ENCODE measurements at places on chromosomes 3 and 15.

GRCh38 chr15:95497634-95498033 is 832.9 kb upstream of the NR2F2 start:
- DNase-seq, result no peak

DNA sequence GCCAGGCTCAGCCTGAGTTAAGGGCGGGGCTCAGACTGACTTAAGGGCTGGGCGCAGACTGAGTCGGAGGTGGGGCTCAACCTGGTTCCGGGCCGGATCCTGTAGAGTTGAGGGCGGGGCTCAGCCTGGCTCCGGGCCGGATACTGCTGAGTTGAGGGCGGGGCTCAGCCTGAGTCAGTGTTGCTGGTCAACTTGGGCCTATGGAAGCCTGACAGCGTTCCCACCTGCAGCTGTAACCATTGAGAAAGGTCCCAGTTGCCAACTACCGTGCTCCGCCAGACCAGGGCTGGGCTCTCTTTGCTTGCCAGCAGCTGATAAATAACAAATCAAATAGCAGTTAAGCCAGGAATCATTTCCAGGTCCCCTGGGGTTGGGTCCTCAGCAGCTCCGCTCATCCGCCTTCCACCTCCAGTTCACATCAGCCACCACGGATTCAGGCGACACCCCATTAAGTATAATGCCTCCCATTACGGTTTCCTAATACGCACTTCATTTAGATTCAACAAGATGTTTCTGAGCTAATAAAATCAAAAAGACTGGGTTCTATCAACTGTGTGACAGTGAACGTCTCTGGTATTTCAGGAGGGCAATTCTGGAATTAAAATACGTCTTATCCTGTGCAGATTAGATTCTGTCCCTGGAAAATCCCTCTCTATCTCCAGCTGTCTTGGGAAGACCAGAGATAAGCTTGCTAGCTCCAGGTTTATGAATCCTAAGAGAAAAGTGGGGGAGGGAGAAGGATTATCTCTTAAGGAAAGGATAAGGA is 7.3 kb downstream of the GRIP2 start:
- no peak for DNase-seq

DNA sequence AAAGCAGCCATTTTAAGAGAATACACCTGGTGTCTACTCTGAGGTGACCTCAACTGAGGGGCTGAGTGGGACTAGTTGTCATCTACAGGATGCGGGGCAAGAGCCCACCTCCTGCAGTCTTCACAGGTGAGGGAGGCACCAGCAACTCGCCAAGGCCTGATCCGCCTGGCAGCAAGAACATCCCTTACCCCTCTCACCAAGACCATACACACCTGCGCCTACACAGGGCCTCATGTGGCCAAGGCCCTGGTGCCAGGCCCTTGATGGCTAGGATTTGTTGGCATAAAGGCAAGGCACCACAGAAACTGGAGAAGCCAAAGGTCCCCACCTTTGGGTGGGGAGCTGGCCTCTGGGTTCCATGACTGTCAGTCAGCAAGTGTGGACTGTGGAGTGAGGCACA is 18.4 kb downstream of the ELP6 start:
- no peak for DNase-seq

- no peak for DNase-seq
Observed at GRCh38 chr15:36373550-36373949, 205.9 kb upstream of the CDIN1 start.

DNA sequence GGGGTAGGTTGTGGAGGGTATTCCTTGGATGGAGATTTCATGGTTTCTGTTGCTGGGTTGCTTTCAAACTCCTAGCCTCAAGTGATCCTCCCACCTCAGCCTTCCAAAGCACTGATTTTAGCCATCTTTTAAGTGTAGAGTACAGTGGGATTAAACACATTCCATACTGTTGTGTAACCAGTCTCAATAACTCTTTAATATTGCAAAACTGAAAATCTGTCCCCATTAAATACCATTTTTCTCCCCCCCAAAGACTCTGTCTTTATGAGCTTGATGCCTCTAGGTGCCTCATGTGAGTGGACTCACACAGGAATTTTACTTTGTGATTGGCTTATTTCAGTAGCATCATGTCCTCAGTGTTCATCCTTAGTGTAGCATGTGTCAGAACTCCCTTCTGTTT is 74.7 kb upstream of the ATP10A start:
- DNase-seq, result no peak

- DNase-seq, result no peak
Observed at GRCh38 chr3:172918165-172918564, 167.6 kb downstream of the ECT2 start.

DNA sequence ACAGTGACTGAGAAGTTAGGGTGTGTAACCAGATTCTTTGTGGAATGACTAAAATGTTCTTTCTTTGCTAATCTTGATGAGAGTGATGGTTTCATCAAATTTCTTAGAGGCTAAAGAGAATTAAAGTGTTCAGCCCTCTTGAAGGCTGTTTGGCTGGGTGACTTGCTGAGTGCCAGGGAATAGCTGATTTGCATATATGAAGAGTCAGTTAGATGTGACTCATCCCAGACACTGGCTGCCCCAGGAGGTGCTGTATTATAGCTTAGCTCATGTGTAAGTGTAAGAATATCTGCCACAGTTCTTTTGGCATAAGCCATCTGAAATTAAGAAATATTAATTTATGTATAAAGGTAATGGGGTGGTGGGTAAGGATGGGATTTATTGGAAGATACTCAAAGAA is 535.1 kb downstream of the NLGN1 start:
- DNase-seq, result no peak

GRCh38 chr15:87896936-87897335 is 359.6 kb downstream of the NTRK3 start:
- no peak for DNase-seq

DNA sequence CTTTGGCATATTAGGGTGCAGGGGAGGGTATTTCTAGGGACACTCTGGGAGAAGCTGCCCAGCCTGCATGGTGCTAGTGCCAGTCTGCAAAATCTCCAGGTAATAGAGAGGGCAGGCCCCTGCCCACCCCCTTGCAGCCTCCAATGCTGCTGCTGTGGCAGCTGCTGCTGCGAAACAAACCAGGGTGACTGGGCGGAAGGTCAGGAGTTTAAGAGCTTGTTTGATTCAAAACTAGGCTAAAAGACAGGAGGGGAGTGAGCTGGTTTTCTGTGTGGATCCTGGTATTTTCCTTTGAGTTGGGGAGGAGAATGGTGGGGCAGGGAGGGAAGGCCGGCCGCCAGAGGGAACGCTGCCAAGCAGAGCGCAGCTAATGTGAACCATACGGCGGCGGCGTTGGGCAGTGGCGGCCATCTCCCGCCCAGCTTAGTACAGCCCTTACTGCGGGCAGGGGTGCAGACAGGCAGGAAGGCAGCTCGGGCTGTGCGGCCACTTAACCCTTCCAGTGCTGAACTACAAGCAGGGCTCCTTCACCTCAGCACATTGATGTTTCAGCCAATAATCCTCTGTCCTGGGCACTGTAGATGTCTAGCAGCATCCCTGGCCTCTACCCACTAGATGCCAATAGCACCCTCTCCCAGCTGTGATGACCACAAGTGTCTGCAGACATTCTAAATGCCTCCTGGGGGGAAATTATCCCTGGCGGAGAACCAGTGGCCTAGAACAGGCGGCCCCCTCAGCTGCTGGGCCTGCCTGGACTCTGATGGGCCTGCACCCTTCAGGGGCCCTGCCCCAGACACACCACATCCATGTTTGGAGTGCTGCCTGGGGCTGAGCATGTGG is 125.7 kb downstream of the EEFSEC start:
- DNase-seq, result no peak
